MV-4-11 (cell line): ENCODE measurements at places on chromosomes 11 and 22.

DNA sequence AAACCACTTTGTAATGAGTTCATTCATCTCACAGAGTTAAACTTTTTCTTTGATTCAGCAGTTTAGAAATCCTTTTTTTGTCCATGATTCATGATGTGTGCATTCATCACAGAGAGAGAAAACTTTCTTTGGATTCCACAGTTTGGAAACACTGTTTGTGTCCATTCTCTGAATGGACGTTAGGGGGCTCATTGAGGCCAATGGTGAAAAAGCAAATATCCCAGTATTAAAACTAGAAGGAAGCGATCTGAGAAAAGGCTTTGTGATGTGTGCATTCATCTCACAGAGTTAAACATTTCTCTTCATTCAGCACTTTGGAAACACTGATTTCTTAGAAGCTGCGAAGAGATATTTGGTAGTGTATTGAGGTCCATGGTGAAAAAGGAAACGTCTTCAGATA is 155.6 kb upstream of the TRIM48 start:
- DNase-seq: no peak

- DNase-seq: no peak
These were observed 755.2 kb upstream of the RAG2 start for GRCh38 chr11:37353192-37353591.

GRCh38 chr11:68704887-68705286 is 20.5 kb downstream of the GAL start:
- no peak for DNase-seq

DNA sequence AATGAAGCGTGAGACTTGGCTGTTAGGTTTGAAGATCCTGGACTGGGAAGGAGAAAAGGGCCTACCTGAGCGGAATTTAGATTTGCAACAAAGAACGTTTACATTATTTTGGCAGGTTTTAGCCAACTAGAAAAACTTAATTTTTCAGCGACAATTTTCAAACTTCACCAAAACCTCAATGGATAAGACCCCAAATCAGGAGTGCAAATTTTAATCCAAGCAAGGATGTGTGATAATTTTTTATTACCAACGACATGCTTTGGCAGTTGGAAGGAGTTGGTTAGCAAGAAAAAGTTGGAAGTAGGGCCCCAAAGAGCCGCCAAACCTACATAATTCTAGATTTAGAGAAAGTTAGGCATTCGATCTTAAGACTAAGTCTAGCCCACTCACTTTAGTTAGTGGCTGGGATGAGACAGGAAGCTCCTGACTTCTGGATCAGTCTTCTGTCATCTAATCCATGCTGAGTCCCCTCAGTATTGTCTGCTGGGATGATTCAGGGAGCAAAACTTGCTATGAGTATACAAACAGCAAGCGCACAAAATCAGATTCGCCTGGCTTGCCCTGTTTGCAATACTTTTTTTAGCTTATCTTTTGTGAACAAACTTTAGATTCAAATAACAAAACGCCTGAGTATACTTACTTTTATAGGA is 787 bp upstream of the RDX start:
- no peak for DNase-seq

DNA sequence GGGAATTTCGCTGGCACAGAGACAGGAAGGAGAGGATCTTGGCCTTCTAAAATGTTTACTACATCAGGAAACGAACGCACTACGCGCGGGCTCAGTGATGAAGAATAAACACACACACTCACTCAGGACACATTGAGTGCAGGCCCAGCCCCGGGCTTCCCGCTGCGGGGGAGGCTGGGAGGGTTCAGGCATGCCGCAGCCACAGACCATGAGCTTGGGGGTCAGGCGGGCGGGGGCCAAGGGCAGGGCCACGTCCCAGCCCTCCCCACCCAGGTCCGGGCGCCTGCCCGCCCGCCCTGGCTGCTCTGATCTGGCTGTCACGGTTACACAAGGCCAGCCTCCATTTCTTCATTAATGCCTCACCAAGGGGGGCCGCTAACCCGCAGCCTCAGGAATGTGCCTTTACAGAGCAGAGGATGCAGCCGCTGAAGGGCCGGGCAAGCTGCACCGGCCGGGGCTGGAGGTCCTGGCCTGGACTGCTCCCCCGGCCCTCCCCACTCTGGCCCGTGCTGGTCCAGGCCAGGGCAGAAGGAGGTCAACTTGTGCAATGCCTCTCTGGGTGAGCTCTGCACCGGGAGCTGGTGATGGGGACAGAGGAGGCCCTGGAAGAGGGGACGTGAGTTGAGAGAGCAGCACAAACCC is 41.7 kb downstream of the IGF2 start:
- DNase-seq: peak; percentile 17

GRCh38 chr11:121134741-121135312 is 33.8 kb downstream of the TECTA start:
- DNase-seq: no peak

- no peak for DNase-seq
These were observed 104.1 kb upstream of the MTNR1B start for GRCh38 chr11:92865352-92865751.

DNA sequence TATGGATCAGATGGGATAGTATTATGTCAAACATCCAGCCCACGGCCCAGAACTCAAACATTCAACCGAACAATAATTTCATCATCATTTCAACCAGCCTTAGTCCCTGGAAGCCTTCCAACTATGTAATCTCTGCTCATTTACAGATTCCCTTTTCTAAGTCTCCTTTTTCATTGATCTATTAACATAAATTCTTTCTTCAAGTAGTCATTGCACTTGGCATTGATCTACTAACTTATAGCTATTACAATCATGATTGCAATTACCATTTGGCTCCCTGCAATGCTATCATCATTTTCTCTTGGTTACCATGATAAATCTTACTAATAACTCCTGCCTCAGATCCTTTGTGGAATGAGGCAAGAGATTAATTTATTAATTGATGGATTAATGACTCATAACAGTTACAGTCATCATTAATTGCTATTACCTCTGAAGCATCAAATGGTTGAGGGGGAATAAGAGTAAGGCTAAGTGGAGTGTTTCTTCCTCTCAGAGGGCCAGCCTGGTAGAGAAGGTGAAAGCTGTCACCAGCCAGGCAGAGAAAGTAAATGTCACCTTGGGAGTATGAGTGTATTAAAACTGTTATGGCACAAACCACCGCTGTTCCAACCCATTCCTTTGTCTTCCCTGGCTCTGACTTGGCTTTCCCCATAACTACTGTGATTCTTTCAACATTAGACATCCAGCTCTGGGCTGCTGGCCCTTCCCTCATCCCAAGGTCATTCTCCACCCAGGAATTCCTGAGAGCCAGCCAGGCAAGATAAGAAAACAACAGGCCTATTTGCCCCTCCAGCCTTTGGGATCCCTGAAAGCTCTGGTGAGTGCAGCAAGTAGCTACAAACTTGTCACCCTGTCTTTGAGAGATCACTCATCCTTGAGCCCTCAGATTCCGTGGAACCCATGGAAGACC is 174.7 kb downstream of the RRAS2 start:
- DNase-seq: no peak

DNA sequence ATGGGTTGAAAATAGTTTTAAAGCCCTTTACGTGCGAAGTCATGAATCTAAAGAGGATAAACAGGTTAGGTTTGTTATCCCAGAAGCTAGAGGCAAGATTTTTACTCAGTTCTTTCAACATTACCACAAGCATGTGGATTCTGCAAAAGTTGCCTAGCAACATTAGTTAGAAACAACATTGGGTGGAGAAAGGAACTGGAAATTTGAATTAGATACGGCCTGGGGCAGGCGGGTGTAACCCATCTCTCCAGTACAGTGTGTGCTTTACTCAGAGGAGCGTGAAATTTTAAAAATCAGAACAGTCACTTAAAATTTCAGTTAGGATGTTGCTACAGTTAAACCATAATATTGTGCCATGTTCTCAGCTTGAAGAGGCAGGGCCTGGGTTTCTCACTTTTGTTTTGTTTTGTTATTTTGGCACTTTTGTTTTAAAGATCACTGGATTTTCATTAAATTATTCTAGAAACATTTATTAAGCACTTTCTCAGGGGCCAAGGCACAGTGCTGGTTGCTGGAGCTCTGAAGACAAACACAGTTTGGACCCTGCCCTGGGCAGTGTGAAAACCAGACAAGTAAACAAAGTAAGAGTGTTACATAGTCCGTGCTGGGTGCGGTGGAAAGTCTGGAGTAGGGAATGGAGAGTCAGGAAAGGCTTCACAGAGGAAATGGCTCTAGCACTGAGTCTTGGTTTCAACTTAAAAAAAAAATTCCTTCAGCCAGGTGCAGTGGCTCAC is 4.4 kb upstream of the WEE1 start:
- DNase-seq: peak; percentile 63

DNA sequence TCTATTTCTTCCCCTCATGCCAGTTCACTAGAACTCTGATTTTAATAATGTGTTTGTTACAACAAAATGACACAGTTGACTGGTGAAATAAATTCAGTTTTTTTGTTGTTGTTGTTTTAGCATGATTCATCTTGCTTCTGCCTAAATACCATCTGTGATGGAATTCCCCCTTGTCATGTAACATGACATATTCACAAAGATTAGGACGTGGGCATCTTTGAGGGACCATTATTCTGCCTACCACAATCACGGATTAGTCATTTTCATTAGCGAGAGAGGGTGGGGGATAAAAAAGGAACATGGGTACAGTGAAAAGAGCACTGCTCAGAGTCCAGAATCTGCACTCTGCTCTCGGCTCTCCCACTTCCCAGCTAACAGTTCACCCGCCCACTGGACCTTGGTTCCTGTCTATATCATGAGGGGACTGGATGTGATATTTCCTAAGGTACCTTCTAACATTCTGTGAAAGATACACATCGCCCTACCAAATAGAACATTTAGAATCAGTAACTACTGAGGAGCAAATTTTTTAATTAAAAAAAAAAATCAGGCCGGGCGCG is 11.3 kb downstream of the HTATIP2 start:
- no peak for DNase-seq

GRCh38 chr22:47206666-47207218 is 444.3 kb downstream of the TBC1D22A start:
- no peak for DNase-seq

DNA sequence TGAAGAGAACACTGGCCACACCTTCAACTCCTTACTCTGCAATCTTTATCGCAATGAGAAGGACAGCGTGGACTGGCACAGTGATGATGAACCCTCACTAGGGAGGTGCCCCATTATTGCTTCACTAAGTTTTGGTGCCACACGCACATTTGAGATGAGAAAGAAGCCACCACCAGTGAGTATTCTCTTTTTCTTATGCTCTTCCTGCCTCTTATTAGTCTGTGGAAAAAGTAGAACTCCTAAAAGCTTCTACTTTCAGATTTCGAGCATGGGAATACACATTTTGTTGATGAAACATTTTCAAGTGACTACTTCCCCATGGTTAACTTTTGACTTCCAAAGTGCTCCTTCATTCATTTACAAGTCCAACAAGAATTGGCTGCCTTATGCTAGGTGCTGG is 20.9 kb downstream of the ALKBH3 start:
- no peak for DNase-seq

GRCh38 chr11:61602775-61603569 is 22.1 kb upstream of the SYT7 start:
- DNase-seq: peak; percentile 59

DNA sequence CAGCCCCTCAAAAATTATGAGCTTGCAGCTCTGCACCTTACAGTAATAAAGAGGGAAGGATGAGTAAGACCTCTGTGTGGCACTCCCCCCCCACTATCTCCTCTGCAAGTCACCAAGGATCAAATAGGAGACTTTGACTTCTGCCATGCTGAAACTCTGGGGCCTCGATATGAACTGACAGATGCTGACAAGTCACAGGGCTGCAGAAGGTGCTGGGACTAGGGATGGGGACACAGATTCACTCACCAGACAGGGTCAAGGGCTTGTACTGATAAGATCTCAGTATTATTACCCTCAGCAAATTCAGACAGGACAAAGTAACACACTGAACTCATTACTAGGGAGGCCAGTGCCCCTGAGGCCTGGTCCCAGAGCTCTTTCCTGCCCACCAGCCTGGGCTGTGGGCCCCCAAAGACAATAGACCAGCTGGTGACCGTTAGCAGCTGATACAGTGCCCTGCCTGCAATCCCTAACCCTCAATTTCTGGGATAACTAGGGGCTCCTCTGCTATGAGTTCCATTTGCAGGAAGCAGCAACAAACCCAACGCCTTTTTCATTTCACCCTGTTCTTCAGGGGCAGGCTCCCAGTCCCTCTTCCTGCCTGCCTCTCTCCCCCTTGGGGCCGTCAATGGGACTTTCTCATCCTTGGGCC is 20.1 kb downstream of the TMPRSS13 start:
- no peak for DNase-seq

GRCh38 chr11:118602331-118602730 is 5.1 kb upstream of the PHLDB1 start:
- no peak for DNase-seq

GRCh38 chr11:44736791-44737190 is 10.0 kb downstream of the TSPAN18 start:
- no peak for DNase-seq

GRCh38 chr11:91984033-91984584 is 240.5 kb upstream of the FAT3 start:
- no peak for DNase-seq

GRCh38 chr11:34738237-34738636 is 117.3 kb downstream of the EHF start:
- no peak for DNase-seq

GRCh38 chr11:113954235-113954634 is 20.7 kb upstream of the HTR3A start:
- no peak for DNase-seq

GRCh38 chr11:28447226-28447625 is 339.0 kb downstream of the METTL15 start:
- DNase-seq: no peak

- DNase-seq: no peak
These were observed 80.8 kb downstream of the CACNA1I start for GRCh38 chr22:39651053-39651996.

DNA sequence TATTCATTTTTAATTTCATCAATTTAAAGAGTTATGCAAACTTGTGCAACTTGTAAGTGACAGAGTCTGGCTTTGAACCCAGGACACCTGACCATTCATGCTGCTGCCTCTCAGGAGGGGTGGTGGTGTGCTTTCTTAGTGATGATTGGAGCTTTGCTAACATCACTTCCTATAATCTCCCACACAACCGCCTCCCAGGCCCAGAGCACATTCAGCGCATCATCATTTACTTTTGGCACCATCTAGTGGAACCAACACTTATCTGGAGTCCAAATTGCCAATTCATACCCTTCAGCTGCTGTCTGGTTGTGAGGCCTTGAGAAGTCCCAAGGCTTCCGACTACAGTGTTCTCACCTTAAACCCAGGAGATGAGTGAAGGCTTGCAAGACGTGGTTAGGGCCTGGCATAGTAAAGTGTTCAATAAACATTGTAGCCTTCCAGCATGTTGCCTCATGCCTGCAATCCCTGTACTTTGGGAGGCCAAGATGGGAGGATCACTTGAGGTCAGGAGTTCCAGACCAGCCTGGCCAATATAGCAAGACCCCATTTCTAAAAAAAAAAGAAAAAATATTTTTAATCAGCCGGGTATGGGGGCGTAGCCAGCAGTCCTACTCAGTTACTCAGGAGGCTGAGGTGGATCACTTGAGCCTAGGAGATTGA is 1.1 kb upstream of the TTLL1 start:
- peak; percentile 95 for DNase-seq

- no peak for DNase-seq
These were observed 164.4 kb upstream of the BDNF start for GRCh38 chr11:27864611-27865010.
